ENCODE measurements at places on chromosomes 7 and 10.
A peak's percentile ranks its signal among the peaks of the same experiment; 100 is the strongest.

DNA sequence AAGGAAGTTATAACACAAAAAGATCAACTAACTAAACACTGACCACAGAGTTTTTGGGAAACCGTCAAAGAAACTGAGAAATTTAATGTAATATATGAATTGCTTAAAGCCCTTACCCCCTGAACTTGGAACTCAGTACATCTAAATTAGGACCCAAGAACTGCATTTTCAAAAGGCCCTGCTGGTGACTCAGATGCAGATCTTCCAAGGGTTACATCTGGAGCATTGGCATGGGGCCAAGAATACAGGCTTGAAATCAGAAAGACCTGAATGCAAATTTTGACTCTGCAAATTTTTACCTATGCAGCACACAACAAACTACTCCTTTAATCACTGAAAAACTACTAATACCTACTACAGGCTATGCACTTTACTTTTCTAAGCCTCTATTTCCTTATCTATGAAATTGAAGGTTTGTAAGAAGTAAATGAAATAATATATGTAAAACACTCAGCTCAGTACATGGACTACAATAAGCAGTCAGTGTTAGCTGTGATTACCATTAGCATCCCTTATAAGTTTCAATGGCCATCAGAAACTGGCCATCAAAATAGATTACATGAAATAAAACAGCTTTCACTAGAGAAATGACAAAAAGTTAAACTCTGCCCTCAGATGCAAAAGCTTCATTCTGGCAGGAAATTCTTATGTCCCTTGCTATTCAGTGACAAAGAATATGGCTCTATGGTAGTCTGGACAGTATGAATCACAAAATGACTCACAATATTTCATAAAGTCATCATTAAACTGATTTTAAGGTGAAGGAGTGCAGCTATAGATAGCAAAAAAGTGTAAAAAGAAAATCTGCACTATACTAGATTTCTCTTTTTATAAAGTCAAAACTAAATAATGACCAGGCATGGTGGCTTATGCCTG, 43.6 kb downstream of the NSUN6 start:
- DNase-seq, result no peak

DNA sequence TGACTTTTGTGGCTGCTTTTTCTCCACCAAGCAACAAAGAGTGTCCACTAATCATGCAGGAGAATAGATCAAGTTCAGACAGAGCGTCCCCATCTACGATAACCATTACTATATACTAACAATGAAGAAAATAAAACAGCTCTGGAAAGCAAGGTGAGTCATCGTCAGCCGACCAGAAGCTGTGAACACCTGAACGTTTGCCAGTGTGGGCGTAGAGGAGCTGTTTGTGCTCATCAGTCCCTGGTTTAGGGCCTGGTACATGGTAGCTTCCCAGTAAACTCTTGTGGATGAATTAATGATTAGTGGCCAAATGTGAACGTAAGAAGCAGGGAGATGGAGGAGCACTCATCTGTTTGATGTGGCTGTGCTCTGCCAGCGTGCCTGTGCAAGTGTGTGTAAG, 180.7 kb downstream of the EVX1 start:
- no peak for DNase-seq

- DNase-seq, result no peak
Observed at GRCh38 chr10:74071157-74071556, 73.2 kb downstream of the VCL start.

DNA sequence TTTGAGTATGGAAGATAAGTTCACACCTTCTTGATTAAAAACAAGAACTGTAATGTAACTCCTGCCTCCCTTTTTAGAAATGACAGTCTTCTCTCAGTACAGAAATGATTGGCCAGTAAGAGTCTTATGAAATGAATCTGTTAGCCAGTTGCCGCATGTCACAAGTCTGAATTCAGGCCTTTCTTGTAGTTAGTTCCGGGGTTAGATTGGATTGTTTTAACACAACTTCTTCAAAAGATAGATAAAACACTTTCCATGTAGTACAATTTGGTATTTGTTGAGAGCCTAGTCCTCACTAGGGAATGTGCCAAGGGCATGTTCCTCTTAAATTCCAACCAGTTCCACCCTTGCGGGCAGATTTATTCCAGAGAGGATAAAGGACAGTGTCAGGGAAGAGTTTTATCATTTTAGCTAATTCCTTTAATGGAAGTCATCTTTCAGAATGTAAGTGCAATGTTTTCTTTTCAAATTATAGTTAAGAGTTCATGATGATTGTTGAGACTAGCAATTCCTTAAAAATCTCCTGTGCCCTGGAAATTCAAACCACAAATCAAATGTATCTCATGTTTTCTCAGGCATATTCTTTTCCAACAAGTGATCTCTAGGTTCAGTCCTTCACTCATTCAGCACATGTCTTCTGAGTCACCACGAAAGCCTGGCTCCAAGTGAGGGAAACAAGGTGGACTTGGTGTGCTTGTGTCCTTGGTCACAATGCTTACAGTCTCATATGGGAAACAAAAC, 4.1 kb downstream of the FHIP2A start:
- peak; percentile 77 for DNase-seq

DNA sequence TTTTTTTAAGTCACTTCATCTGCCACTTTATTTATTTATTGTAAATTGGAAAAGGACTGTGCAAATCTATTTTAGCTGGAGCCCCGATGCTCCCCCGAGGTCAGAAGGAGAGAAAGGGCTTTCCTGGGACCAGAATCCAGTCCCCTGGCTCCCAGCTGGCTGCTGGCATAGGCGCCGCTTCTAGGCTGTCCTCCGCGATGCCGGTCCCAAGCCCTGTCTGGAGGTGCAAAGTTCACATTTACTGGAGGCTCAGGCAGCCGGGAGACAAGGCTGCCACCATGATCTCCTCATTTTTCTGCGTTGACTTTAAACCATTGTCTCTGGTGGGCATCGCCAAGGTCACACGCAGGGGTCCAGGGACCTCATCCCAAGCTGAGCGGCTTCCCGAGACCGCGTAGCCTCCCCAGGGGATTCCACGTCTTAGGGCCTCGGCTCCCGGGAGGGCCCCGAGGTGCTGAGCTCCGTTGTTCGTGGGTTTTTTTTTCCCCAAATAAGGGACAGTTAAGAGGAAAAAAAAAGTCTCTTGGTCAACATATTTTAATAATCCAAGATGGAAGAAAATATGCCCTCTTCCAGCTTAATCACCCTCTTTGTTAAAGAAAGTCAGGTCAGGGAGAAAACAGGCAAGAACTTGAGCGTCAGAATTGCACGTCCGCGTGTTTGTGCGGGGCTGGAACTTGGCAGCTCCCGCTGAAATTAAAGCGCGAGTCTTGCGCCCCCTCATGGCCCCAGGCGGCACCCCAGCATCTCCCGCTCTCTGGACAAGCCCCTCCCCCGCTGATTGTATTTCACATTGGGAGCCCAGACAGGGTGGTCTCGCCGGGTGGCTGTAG, 11.9 kb downstream of the RGR start:
- peak; percentile 51 for DNase-seq

DNA sequence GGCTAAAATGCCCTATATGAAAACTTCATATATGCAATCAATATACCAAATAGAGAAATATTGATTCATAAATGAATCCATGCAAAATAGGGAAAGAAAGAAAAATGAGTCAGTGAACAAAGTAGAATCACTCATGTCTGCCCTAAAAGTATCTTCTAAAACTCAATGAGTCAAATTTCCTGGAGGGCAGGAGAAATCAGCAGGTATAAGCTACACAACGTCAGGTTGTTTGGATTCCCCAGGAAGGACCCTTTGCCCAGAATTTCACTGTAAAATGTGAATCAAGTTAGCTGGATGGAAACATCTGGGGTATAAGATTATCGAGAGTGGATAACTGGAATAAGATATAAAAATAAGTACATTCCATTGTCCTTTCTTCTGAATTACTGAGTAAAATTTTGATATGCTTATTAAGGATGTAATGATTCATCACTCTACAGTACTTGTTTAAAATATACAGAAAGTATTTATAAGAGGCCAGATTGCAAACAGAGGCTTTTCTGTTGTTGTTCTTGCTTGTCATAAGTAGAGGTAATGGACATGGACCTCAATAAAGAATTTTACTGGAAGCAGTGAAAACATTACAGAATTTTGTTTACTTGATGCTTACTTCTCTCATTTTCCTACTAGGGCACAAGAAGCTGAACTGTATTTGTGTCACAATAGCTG, 99.0 kb downstream of the AGMO start:
- DNase-seq, result no peak

DNA sequence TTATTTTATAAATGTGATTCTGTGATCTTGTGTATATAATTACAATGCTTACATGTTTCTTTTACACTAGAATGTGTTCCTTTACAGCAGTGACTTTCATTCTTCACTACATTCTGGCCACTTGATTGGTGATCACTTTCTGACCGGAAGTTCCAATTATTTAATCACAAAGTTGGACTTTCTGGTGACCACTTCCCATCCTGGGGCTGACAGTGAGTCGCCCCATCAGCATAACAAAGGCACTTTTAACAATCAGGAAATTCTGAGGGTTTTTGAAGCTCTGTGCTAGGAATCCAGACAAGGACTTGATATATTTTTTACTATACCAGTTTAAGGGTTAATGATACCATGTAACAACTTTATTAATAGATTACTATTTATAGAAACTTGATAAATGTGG, 282.3 kb upstream of the KAT6B start:
- DNase-seq, result no peak

DNA sequence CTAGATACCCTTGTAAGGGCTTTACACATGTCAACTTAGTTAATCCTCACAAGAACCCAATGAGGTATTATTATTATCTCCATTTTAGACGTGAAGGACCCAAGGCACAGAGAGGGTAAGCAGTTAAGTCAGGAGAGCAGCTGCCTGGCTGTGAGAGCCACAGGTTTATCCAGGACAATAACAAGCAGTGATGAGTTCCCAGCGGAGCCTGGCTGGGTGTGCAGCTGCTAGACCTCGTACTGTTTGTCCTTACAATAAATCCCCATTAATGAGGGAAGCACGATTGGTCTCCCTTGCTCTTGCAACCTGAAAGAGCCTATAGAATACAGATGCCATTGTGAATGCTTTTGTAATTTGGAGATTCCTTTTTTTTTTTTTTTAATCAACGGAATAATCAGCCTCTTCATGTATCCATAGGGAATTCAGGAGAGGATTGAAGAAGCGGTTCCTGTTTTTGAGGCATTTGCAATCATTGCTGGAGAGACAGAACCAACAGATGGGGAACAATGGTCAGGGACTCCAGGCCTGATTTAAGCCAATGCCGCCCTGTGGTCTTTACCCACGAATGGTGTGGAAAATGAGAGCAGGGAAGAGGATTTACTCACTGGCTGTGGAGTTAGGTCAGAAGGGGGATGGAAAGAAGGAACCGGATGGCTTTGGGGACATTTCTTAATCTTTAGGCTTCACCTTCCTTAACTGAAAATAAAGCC, 12.3 kb upstream of the ASB4 start:
- no peak for DNase-seq

DNA sequence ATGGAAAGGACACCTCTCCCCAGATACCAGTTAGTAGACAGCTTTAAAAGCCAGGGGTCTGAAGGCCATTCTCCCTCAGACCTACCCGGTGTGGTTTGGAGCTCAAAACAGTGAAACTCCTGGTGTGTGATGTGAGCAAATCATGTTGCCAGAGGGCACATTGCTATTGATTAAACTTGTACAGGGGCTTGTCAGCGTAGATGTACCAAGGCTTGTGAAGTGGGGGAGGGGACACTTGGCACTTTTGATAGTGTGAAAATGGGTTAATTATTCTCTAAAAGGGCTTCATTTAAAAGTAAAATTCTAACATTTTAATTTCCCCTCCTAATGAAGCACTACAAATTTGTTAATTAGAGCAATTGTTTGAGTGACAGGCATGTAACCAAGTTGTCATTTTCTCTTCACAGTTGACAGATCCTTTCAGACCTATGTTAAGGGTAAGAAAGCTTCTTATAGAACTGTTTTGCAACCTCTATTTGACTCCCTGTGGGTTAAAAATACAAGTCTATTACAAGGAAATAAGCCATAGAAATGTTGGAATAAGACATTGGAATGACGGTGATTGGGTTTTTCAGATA, 356.9 kb upstream of the GALNT17 start:
- DNase-seq, result no peak

GRCh38 chr10:33125522-33126517, 167.8 kb upstream of the ITGB1 start:
- DNase-seq, result no peak

Data from GM10248 (cell line).